A549 treated with dexamethasone at 1 μM for 4 hours (cell line): ENCODE measurements at places on chromosomes 6 and 20. TPM values are rescaled to one million over a fixed set of nuclear protein-coding genes. Genes with fewer than 3 reads are reported as not detected.

The TNFRSF6B gene
- total RNA-seq, result 0.77 to 0.97 TPM (median 0.84 TPM) in 4 of 5 replicates, not detected in the other

The CRYBG1 gene
- total RNA-seq, result 0.74 to 1.3 TPM (median 0.82 TPM) in 5 replicates

The RAET1L gene
- total RNA-seq, result 0.15 to 0.51 TPM (median 0.41 TPM) in 5 replicates

The VGLL2 gene
- total RNA-seq, result not detected in 5 replicates

The IMPG1 gene
- not detected in 5 replicates for total RNA-seq

The SLC22A2 gene
- total RNA-seq, result 0.04 to 0.15 TPM (median 0.06 TPM) in 3 of 5 replicates, not detected in the others
